ENCODE measurements at places on chromosomes 3 and 15.
A peak's percentile ranks its signal among the peaks of the same experiment; 100 is the strongest.

DNA sequence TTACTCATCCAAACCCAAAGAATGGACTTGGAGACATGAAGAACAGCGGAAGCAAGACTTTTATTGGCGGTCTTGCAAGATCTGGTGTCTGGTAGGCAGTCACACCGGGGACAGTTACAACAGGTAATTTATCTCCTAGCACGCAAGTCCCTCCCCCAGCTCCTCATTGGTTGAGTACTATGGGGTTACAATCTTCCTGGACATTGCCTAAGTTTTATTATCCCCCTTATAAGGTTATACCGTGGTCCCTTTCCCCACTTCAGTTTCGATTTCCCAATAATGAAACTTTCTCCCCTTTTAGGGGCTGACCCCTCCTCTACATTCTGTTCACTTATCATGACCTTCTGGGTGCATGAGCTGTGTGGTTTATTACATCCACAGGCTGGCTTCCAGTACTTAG is 18.7 kb downstream of the ARL8B start:
- ATAC-seq: no peak

DNA sequence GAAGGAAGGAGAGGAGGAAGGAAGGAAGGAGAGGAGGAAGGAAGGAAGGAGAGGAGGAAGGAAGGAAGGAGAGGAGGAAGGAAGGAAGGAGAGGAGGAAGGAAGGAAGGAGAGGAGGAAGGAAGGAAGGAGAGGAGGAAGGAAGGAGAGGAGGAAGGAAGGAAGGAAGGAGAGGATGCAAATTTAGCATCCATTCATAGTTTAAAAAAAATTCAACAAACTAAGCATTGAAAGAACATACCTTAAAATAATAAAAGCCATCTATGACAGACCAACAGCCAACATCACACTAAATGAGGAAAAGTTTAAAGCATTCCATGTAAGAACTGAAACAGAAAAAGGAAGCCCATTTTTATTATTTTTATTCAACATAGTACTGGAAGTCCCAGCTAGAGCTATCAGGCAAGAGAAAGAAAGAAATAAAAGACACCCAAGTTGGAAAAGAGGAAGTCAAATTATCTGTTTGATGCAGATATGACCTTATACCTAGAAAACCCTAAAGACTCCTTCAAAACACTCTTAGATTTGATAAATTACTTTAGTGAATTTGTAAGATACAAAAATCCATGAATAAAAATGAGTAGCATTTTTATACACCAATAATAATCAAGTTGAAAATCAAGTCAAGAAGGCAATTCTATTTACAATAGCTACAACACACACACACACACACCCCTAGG is 52.2 kb upstream of the FXR1 start:
- no peak for ATAC-seq

- no peak for ATAC-seq
Measured at GRCh38 chr3:181076558-181076957, 87.0 kb upstream of the DNAJC19 start.

- no peak for ATAC-seq
Measured at GRCh38 chr3:177554895-177555759, 357.8 kb upstream of the TBL1XR1 start.

GRCh38 chr3:184796551-184796950 is 15.4 kb upstream of the VPS8 start:
- no peak for ATAC-seq

DNA sequence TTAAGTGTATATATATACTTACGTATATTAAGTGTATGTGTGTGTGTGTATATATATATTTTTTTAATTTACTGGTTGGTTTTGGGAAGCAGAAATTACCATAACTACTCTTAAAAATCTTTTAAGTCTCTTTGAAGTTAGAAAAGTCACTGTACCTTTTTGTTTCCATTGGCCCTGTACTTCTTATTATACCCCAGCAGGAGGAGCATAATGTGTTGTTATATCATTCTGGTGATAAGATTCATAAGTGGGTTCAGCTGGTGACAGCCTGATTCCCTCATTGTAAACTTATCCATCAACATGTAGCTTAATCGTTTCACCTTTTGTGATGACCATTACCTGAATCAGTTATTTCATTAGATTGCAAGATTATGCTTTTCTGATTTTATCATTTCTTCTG is 30.8 kb downstream of the MLH1 start:
- ATAC-seq: 0 out of 3 replicates have a peak, but pooled peaks have one; percentile 32

- ATAC-seq: no peak
Measured at GRCh38 chr15:95840004-95840403, 490.5 kb upstream of the NR2F2 start.
